ENCODE measurements at places on chromosomes 12 and 14. TPM values are rescaled to one million over a fixed set of nuclear protein-coding genes. Genes with fewer than 3 reads are reported as not detected.

NANOG gene
- not detected for total RNA-seq

RFX4 gene
- total RNA-seq: not detected

PHLDA1 gene
- 183 TPM for total RNA-seq

SLC11A2 gene
- 60.9 TPM for total RNA-seq

FRS2 gene
- 21.3 TPM for total RNA-seq

OAS2 gene
- total RNA-seq: 0.71 TPM

MGST1 gene
- 415 TPM for total RNA-seq

BATF gene
- total RNA-seq: not detected

SLC39A9 gene
- 71.3 TPM for total RNA-seq

OR4Q2 gene
- not detected for total RNA-seq

TAS2R9 gene
- total RNA-seq: not detected

MUCL1 gene
- total RNA-seq: not detected

MMP17 gene
- 5.4 TPM for total RNA-seq

FBLN5 gene
- total RNA-seq: 4.3 TPM

TMTC2 gene
- 1.7 TPM for total RNA-seq

KLHDC1 gene
- 0.52 TPM for total RNA-seq

EMP1 gene
- total RNA-seq: 230 TPM

MSRB3 gene
- 35.1 TPM for total RNA-seq

GRIN2B gene
- not detected for total RNA-seq

TMEM233 gene
- not detected for total RNA-seq

GPRC5D gene
- total RNA-seq: not detected

GPX2 gene
- not detected for total RNA-seq

All from MCF 10A (cell line).